ENCODE measurements at places on chromosomes 2 and 18.

- no peak for DNase-seq
Measured at GRCh38 chr2:121018136-121019061, 266.6 kb downstream of the TFCP2L1 start.

- no peak for DNase-seq
Measured at GRCh38 chr2:209973328-209973727, 29.1 kb upstream of the RPE start.

DNA sequence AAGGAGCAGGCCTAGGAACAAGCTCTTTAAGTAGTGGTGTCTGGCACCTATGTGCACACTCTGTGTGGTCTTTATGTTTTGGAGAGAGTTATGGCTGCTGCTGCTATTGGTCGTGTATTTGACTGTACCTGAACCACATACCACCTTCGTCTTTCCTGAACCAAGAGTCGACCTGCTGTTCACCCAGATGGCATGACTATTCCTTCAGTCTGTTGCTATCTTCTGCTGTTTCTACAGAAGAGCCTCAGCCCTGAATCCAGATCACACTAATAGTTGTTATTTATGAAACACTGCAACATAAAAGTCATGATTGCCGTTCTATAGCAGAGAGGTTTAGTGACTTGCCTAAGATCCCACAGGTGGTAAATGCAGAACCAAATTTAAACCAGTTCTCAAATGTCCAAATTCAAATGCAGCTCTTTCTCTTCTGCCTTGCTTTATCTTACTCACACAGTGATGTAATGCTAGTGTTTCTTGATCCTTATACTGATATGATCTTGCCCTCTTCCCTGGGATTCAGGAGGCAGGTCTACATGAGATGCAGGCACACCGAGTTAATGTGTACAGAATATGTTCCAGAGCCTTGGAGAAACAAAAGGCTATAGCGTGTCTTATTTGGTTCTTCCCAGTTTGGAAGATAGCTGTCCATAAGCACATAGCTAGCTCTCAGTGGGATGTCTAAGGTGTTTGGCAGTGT is 122.1 kb upstream of the FOSL2 start:
- no peak for DNase-seq

DNA sequence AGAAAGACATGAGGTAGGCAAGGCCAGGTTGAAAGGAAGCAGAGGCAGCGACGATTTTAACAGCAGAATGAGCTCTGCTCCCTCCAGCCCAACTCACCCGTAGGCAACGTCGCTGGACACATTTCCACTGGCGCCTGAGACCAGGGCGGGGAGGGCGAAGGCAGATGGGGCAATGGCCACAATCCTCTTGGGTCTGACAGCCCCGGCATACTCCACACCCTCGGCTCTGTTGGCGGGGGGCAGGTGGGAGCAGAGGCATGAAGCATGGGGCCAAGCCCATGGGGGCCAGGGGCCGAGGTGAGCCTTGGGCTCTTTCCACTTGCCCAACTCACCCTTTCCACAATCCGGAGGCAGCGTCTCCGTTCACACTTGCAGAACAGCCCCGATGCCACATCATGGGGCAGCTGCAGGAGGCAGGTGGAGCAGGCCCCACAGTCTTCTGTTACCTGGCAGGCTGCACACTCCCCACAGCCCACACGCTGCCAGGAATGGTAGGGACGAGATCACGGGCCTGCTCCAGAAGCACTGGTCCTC is 5.8 kb downstream of the MBD1 start:
- DNase-seq = no peak

GRCh38 chr2:134107402-134107801 is 146.5 kb upstream of the MGAT5 start:
- DNase-seq = no peak

GRCh38 chr2:160602073-160602472 is 108.5 kb upstream of the RBMS1 start:
- DNase-seq = no peak

DNA sequence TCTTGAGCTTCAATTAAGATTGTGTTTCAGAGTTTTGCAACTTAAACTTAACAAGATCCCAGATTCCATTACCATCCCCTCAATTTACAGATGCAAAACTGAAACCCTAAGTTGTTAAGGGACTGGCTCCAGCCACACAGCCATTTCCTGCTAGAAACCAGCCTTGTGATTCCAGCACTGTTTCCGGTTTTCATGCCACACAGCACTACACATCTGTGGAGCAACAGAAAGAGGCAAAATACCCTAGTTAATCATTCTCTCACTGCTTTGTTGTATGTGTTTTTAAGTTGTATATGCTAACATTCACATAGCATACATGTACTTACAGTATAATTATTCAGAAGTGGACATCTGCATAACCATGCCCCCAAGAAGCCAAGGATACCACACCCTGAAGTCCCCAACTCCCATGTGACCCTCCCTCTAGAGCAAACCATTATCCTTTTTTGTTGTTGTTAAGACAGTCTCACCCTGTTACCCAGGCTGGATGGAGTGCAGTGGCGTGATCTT is 87.4 kb downstream of the MYO5B start:
- no peak for DNase-seq

GRCh38 chr2:48232351-48232750 is 297.6 kb upstream of the STON1 start:
- no peak for DNase-seq

- no peak for DNase-seq
Measured at GRCh38 chr2:16960579-16960978, 294.9 kb upstream of the CYRIA start.

GRCh38 chr2:209694748-209695147 is 76.9 kb upstream of the UNC80 start:
- no peak for DNase-seq

DNA sequence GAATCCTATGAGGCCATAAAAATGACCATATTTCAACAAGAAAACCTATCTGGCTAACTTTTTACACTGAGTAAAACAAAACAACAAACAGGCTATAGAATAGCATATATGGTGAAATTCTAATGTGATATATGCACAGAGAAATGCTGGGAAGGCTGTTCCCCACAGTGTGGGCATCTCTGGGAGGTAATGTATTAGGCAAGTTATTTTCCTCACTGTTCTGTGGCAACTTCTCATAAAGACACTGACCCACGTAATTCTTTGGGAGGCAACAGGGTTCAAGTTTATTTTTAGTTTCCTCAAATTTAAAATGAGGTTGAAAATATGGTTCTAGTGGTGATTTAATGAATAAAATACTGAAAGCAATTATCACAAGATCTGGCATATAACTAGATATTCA is 46.7 kb downstream of the RNU4ATAC start:
- no peak for DNase-seq

DNA sequence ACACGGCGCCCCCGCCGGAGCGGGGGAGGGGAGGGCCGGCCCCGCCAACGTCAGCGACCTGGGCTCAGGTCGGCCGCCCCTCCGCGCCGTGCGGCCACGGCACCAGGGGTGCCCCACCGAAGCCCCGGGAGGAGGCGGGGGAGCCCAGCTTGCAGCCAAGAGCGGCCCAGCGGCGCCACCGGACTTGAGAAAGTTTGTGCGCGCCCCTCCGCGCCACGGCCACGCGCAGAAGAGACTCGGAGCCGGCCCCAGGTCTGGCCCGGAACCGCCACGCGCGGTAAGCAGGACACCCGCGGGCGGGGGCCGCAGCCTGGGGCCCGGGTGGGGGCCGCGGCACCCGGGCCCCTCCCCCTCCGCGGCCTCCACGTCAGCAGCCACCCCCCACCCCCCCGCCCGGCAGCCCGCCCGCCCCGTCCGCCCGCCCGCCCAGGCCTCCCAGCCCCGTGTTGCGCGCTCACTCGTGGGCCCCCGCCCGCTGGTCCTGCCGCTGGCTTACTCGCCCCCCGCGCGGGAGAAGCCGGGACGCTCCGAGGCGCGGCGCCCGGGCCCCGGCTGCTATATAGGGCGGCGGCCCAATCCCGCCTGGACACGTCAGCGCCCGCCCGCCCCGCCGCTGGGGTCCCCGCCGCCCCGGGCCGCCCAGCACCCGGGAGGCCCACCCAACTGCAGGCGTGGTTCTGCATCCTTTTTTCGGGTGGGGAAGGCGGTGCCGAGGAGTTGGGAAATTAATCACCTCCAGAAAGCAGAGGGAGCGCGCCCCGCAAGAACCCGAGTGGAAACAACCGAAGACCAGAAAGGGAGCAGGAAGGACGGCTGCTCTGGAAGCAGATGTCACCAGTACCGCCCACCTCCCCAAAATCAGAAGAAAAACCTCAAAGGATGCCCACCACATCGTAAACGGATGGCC is 42.9 kb downstream of the HDLBP start:
- DNase-seq = no peak

- DNase-seq = no peak
Measured at GRCh38 chr2:177363332-177363731, 29.2 kb upstream of the AGPS start.
